ENCODE measurements at places on chromosomes 3 and 15. TPM values are rescaled to one million over a fixed set of nuclear protein-coding genes. Genes with fewer than 3 reads are reported as not detected.

DNA sequence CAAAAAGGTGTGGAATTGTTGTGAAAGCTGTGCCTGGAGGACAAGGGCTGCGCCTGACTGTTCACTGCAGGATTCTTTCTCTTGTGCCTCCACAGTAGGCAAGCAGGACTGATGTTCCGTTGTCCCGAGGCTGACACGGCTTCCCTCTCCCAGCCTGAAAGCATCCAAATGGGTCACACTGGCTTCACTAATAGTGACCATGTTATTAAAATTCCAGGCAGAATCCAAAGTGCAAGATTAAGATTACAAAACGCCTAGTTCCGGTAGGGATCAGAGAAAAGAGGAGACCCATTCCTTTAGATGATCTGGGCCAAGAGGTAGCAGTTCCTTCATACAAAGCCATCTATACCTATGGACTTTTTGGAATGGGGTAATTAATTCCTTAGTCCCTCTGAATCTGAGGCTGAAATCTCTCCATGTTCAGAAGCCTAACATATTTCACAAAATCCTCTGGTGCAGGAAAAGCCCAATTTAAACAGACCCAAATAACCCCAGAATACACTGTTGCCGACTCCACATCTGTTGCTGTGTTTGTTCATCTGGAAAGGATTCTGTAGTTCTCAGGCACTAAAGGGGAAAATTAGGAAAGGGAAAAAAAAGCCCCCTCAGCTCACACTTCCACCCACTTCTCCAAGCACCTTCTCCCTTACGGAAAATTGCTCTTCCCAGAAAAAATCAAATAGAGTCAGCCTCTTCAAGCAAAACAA, 145.9 kb downstream of the RORA start:
- no peaks in the 10 kb centered on the region for H3K27me3 ChIP-seq
- no peaks in the 10 kb centered on the region for H3K36me3 ChIP-seq
- no peak overlapping the region for H3K4me3 ChIP-seq
- no peak for DNase-seq
- no peak overlapping the region for H3K27ac ChIP-seq
- no peaks in the 10 kb centered on the region for H3K4me1 ChIP-seq

DNA sequence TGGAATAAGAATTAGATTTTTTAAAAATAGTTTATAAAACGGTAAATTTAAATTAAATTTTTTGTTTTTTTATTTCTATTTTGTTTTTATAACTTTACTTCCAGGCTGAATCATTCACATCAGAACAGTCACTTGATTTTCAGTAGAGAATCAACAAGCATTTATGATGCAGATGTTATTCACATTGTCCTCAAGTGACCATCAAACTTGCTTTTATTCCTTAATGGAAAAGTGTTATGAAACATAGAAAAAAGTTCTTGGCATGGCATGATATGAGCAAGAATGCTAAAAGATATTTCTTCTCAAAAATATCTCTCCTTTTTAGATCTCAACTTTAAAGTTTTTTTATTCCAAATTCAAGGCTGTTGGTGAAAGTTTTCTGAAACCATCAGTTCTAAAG, 70.9 kb upstream of the TGFBR2 start:
- no peak for DNase-seq
- no peaks in the 10 kb centered on the region for H3K36me3 ChIP-seq

GRCh38 chr3:194369522-194370279, at the start of gene LRRC15:
TSS of gene LRRC15 (minus strand) at chr3:194369743. CDS start at chr3:194361043, 8,700 bp downstream.
- H3K27ac ChIP-seq, result no peak within 1 kb of the TSS
- no peaks in the 10 kb centered on the region for H3K4me1 ChIP-seq
- DNase-seq, result no peak
- H3K4me3 ChIP-seq, result no peak within 1 kb of the TSS

GRCh38 chr15:74391582-74392450, 24.4 kb upstream of the CYP11A1 start:
- H3K36me3 ChIP-seq, result no peaks in the 10 kb centered on the region
- no peak overlapping the region for H3K4me3 ChIP-seq
- H3K4me1 ChIP-seq, result peaks cover 97% of the 10 kb centered on the region
- DNase-seq, result no peak
- H3K27me3 ChIP-seq, result no peaks in the 10 kb centered on the region
- H3K27ac ChIP-seq, result peak overlapping the region; percentile 95

GRCh38 chr3:5115506-5116162, 6.5 kb upstream of the ARL8B start:
- H3K27ac ChIP-seq, result no peak overlapping the region
- H3K4me1 ChIP-seq, result no peaks in the 10 kb centered on the region
- H3K27me3 ChIP-seq, result no peaks in the 10 kb centered on the region
- no peaks in the 10 kb centered on the region for H3K36me3 ChIP-seq
- no peak for DNase-seq

DNA sequence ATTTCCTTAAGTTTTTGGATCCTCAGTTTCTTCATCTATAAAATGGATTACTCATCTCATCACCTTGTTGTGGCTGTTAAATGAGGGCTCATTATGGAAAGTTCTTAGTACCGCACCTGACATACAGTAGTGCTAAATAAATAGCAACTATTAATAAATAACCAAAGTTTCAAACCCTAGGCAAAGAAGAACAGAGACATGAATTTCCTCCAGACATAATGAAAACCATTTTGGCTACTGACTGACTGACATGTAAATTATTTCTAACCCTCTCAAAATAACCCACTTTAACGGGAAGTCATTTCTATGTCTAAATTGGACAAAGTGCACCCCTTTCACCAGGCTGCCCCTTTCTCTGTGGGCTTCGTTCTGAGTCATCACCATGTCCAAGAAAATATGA, 17.4 kb upstream of the KLHL6 start:
- H3K36me3 ChIP-seq, result no peaks in the 10 kb centered on the region
- DNase-seq, result no peak
- H3K4me1 ChIP-seq, result peaks cover 3% of the 10 kb centered on the region
- no peak overlapping the region for H3K27ac ChIP-seq
- no peak overlapping the region for H3K4me3 ChIP-seq

DNA sequence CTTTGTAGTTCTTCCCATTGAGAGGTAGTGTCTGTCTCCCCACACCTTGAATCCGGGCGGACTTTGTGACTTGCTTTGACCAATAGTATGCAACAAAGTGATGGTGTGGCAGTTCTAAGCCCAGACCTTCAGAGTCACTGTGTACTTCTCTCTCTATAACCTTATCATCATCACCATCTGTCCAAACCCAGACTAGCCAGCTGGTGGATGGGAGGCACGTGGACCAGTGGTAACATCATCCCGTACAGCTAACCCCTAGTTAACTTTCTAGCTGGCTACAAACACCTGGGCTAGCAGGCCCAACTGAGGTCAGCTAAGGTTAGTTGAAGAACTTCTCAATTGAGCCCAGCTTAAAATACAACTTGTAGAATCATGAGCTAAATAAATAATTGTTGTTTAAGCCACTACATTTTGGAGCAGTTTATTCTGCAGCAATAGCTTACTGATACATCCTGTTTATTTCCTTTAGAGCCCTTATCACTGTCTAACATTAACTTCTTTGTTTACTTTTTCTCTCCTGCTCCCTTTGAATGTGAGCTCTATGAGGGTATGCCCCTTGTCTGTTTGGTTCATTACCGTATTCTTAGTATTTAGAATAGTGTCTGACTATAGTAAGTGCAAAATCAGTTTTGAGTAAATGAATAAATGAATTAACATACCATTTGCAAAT, 11.5 kb upstream of the CCR9 start:
- no peaks in the 10 kb centered on the region for H3K36me3 ChIP-seq
- no peak overlapping the region for H3K4me3 ChIP-seq
- DNase-seq, result no peak
- H3K27ac ChIP-seq, result peak overlapping the region; percentile 91
- H3K4me1 ChIP-seq, result peaks cover 62% of the 10 kb centered on the region

DNA sequence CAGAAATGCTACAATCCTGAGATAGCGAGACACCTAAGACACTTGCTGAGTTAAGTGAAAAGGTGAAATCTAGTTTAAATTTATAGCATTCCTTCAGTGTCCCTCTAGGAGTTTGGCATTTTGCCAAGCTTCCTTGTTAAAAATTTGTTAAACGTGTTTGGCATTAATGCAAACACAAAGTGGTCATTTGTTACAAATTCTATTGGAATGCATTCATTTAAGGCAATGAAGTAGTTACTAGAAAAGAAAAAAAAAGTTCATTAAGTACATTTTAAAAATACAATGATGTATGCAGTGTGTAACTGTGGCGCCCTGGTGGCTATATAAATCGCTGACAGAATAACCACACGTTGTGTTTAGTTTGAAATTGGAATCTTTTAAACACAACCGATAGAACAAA, 31.3 kb upstream of the WNT5A start:
- H3K27me3 ChIP-seq, result no peaks in the 10 kb centered on the region
- no peak overlapping the region for H3K4me3 ChIP-seq
- H3K27ac ChIP-seq, result no peak overlapping the region
- no peaks in the 10 kb centered on the region for H3K36me3 ChIP-seq
- no peak for DNase-seq
- peaks cover 38% of the 10 kb centered on the region for H3K4me1 ChIP-seq

GRCh38 chr15:97995192-97995591, 34.7 kb downstream of the ARRDC4 start:
- no peak overlapping the region for H3K27ac ChIP-seq
- DNase-seq, result no peak
- H3K4me1 ChIP-seq, result no peaks in the 10 kb centered on the region
- H3K36me3 ChIP-seq, result no peaks in the 10 kb centered on the region
- no peak overlapping the region for H3K4me3 ChIP-seq
- no peaks in the 10 kb centered on the region for H3K27me3 ChIP-seq

DNA sequence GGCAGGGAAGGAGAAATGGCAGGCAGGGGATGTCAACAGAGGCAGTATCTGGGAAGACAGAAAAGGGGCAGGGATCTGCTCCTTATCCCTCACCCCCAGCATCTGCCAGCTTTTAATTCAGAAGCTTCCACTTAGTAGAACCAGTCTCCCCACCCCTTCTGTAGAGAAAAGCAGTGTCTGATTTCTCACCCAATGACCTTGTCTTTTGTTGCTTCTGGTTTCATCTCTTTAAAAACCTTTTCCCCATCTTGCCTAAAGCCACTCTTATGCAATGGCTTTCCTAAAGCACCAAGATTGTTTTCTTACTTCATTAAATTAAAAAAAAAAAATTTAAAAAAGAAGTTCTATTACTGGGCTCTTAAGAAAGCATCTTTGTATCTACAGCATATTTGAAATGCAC, 27.8 kb downstream of the ARHGEF3 start:
- H3K27me3 ChIP-seq, result no peaks in the 10 kb centered on the region
- H3K4me3 ChIP-seq, result no peak overlapping the region
- no peak for DNase-seq
- H3K4me1 ChIP-seq, result peaks cover 5% of the 10 kb centered on the region
- H3K27ac ChIP-seq, result no peak overlapping the region

GRCh38 chr15:33370623-33371020, 59.9 kb downstream of the RYR3 start:
- H3K27ac ChIP-seq, result no peak overlapping the region
- no peak for DNase-seq
- no peaks in the 10 kb centered on the region for H3K27me3 ChIP-seq

DNA sequence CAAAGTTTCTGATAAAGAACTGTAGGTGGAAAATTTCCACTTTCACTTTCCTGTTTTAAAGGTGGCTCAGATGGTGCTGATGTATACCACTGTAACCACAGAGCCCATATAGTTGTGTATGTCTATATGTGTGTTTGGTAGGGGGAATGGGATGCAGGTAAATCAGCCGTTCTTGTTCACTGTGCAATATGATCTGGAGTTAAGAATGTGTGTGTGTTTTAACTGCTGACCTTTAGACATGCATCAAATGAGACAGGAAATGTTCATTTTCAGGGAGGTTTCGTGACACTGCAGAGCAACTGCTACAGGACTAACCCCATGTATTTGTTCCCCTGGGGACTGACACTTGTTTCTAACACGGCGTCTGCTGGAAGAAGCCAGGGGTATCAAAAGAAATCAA, 180.5 kb downstream of the TAFA4 start:
- no peaks in the 10 kb centered on the region for H3K4me1 ChIP-seq
- DNase-seq, result no peak
- H3K36me3 ChIP-seq, result no peaks in the 10 kb centered on the region
- no peak overlapping the region for H3K4me3 ChIP-seq
- no peaks in the 10 kb centered on the region for H3K27me3 ChIP-seq
- H3K27ac ChIP-seq, result no peak overlapping the region

DNA sequence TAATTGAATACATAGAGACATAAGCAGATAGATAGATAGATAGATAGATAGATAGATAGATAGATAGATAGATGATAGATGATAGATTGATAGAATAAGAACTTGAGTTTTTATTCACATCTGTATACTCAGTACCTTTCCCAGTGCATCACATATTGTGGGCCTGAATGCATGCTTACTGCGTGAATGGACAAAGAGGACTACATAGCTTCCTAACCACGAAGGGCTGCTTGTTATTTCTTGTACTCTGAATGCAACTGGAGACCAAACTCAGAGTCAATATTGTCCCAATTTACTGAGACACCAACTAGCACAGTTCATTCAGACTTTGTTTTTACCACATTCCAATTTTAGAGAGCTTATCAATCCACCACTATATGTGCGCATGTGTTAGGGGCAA, 422.9 kb upstream of the GRM7 start:
- H3K27me3 ChIP-seq, result no peaks in the 10 kb centered on the region
- no peak for DNase-seq
- no peaks in the 10 kb centered on the region for H3K36me3 ChIP-seq
- H3K27ac ChIP-seq, result no peak overlapping the region
- H3K4me3 ChIP-seq, result no peak overlapping the region
- no peaks in the 10 kb centered on the region for H3K4me1 ChIP-seq

- H3K27ac ChIP-seq, result peak overlapping the region; percentile 84
- no peak overlapping the region for H3K4me3 ChIP-seq
- no peaks in the 10 kb centered on the region for H3K36me3 ChIP-seq
- DNase-seq, result no peak
- peaks cover 10% of the 10 kb centered on the region for H3K4me1 ChIP-seq
These were observed 103.5 kb downstream of the MITF start for GRCh38 chr3:69842789-69843188.

GRCh38 chr3:140349938-140350337, 327.9 kb upstream of the TRIM42 start:
- no peaks in the 10 kb centered on the region for H3K4me1 ChIP-seq
- no peaks in the 10 kb centered on the region for H3K36me3 ChIP-seq
- no peak overlapping the region for H3K27ac ChIP-seq
- H3K27me3 ChIP-seq, result no peaks in the 10 kb centered on the region
- DNase-seq, result no peak

GRCh38 chr3:144244662-144245061, 273.0 kb downstream of the DIPK2A start:
- no peak overlapping the region for H3K4me3 ChIP-seq
- no peaks in the 10 kb centered on the region for H3K27me3 ChIP-seq
- DNase-seq, result no peak
- H3K27ac ChIP-seq, result no peak overlapping the region
- no peaks in the 10 kb centered on the region for H3K36me3 ChIP-seq
- no peaks in the 10 kb centered on the region for H3K4me1 ChIP-seq

- H3K27ac ChIP-seq, result no peak overlapping the region
- no peaks in the 10 kb centered on the region for H3K36me3 ChIP-seq
- H3K4me3 ChIP-seq, result no peak overlapping the region
- no peaks in the 10 kb centered on the region for H3K4me1 ChIP-seq
- DNase-seq, result no peak
These were observed 93.8 kb upstream of the KBTBD8 start for GRCh38 chr3:66904336-66904735.

Gene CPB1
- 0.28 TPM for total RNA-seq

Gene GAP43
- total RNA-seq, result 0.42 TPM

Gene KBTBD13
- under 0.01 TPM for total RNA-seq

Gene SEMA5B
- 0.99 TPM for total RNA-seq
